Left forelimb (tissue), 1 donor: ENCODE measurements at places on chromosomes 6 and 20.

DNA sequence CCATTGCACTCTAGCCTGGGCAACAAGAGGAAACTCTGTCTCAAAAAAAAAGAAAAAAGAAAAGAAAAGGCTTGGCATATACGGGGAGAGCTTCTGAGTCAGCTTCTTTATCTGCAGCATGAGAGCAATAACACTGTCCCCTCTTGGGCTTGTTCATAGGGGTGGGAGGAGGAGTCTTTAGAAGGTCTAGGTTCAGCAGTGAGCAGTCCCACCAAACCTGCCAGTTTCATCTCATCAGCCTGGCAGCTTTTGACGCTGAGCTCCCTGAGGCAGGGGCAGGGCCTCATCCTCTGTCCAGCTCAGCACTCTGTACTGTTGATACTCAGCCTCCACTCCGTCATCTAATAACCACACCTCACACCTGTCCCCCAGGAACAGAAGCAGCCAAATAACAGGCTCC, 5.6 kb upstream of the C6orf132 start:
- DNase-seq, result no peak

DNA sequence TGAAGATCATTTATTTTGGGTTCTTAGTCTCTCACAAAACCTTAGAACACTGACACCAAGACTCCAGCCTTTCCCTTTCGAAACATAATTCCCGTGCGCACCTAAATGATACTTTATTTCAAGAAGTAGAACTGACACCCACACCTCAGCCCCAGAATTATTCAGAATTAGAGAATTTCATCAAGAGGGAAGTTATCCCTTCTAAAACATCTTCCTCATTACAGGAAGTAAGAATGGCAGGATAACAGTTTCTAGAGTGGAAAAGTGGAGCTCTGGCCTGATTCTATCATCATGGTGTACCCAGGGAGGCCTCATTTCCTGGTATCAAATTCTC, 1.4 kb upstream of the SRXN1 start:
- DNase-seq, result no peak

DNA sequence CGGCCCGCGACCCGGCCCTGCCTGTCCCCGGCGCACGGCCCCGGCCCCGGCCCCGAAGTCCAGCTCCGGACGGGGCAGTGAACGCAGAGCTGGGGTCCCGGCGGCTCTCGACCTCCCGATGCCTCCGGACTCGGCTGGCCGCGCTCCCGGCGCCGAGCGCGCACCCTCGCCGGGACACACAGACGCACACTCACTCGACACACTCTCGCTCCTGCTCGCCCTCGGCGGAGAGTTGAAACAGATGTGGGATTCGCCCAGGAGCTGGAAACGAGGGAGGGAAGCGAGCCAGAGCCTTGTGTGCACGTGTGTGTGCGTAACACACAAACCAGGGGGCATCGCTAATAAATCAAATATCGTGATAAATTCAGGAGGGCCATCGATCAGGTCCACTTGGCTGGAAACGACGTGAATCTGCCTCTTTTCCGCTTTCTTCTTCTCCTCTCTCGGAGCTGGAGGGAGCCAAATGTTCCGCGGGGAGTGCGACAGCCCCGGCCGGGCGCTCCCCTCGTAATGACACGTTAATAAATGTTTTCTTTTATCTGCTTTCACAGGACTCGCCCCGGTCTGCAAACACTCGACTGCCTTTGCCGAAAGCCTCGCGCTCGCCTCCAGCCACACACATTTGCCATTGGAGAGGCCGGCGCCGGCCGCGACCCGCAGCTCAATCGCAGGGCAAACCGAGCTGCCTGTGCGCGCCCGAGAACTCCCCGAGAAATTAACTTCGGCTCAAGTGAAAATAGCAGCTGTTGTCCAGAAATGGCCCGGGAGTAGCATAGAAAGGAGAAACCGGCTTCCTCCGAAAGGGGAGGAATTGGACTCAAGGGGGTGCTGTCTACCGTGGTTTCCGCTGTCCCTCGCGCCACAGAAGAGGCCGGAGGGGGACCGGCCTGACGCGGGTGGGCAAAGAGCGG, 828 bp upstream of the SULF2 start:
- DNase-seq, result peak; percentile 90

DNA sequence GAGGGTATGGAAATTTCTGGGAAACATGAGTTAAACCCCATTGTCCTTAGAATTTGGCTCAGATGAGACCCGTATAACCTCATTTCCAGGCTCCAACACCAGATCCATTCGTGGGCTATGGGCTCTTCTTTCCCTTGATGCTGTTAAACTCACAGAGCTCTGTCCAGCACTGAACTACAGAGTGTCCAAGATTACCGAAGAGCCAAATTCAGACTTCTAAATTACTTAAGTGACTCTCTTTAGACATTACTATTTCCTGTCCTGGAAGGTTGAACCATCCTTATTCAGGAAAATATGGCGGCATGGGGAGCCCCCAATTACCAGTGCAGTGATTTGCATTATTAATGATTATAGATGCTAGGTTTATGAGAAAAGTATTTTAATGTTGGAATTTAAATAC, 124.9 kb upstream of the EDN1 start:
- DNase-seq, result no peak

GRCh38 chr6:114342086-114342825, 567 bp downstream of the HS3ST5 start:
- DNase-seq, result peak; percentile 71

GRCh38 chr6:12289365-12289919, 719 bp upstream of the EDN1 start:
- no peak for DNase-seq

DNA sequence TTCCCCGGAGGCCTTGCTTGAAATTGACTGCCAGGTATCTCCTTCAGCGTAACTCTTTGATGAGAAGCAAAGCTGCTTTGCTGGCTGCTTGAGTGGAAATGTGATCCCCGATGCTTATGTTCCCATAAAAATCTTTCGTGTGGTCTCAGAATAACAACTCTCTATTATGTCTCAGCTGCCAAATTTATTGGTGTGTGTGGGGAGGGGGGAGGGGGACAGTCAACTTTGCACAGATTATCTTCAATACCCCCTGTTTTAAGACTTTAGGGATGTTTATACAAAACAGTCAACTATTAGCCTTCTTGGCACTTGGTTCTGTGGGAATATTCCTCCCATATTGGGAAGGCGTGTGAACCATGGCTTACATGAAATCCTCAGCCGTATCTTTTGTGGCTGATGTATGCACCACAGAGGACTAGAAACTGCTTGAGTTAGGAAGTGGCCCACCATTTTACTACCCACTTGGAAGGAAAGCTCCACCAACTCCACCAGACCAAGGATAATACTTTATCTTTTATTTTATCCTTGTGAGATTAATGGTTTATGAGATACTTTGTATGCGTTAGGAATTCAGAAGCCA, 101.5 kb upstream of the SLC24A3 start:
- no peak for DNase-seq

DNA sequence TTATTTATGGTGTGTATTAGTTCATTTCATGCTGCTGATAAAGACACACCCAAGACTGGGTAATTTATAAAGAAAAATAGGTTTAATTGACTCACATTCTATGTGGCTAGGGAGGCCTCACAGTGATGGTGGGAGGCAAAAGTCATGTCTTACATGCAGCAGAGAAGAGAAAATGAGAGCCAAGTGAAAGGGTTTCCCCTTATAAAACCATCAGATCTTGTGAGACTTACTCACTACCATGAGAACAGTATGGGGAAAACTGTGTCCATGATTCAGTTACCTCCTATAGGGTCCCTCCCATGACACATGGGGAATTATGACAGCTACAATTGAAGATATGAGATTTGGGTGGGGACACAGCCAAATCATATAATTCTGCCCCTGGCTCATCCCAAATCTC, 150.0 kb upstream of the AHI1 start:
- no peak for DNase-seq

GRCh38 chr6:113412589-113413357, 444.4 kb upstream of the MARCKS start:
- DNase-seq, result no peak

- no peak for DNase-seq
These were observed 328.4 kb upstream of the SOX4 start for GRCh38 chr6:21265034-21265729.

- no peak for DNase-seq
These were observed 195.0 kb upstream of the MAN1A1 start for GRCh38 chr6:119544325-119545175.

DNA sequence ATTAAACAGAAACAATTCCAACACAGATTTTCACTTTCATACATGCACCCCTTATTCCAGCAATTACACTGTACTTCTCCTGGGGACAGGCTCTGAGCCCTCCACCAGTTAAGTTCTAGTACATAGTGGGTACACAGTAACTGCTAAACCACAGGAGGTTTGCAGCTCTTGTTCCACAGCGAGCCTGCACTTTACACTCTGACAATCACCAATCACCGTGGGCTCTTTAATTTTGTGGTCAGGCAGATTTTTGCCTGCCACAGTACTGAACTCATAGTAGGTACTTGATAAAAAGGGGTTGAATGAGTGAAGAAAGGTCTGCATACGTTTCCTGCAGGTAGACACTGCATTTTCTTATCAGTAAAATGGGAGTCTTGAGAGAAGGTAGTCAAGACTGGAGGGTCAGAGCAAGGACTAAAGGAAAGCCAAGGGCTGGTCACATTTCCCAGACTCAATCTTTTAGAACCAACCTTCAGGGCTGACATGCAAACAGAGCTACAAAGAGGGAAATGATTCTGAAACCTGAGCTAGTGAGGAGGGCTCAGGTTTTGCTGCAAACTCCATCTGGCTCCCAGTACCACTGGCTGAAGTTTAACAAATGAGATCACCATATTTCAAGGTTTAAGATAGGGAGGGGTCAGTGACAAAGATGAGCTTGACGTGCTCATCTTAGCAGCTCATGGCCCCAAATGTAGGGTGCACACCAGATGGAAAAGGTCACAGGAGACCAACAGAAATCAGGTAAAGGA, 404.6 kb downstream of the BTBD9 start:
- DNase-seq, result no peak

GRCh38 chr6:119620846-119621555, 271.4 kb upstream of the MAN1A1 start:
- DNase-seq, result no peak

DNA sequence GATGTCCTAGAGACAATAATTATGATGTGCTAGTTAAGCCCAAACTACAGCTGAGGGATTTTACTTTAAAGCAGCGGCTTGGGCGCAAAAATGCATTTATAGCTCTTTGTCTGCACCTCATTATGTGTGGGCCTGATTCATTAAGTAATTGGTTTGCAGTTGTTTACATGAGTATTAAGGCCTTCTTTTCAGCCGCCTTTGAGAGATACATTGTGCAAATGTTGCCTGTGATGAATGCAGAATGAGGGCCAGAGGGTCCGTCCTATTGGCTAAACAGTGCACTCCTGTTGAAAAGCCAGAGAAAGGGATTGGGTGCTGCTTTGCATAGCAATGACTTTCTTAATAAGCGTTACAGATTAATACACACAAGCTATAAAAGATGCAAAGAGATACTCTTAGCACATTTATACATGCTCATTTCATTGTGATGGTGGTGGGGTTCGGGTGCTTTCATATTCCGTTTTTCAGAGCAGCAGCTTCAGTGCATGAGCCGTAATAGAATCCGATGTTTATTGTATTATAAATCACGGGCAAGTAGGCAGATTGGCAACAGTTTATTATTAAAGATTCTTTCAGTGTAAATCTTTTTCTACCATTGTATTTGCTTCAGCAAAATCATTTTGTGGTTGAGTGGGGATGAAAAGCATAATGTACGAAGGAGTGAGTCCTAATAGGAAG, 68.2 kb upstream of the XRN2 start:
- DNase-seq, result no peak

GRCh38 chr20:51955756-51956155, 153.4 kb upstream of the SALL4 start:
- DNase-seq, result no peak

DNA sequence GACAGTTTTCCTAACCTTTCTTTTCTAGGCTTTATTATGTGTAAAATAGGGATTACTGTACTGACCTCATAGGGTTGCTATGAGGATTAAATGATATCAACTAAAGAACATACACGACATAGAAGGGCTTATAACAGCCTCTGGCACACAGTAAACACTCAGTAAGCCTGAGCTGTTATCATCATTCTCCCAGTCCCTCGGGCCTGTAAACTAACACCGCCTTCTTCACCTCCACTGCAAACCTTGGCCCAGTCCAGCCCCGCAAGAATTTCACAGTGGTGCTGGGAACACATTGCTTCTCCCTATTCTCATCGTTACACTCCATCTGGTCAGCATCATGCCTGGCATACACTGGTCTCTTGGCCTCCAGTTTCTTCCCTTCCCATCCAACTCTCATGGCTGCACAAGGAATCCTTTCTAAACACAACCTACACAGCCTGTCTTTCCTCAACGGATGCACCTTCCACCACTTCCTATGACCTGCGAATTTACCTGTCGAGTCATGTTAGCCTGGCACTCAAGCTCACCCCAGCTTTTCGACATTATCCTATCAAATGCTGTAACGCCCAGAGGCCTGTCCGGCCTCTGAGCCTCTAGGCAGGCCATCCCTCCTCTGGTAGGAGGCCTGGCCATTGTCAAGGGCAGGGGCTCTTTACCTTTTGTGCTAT, 92.1 kb downstream of the FYN start:
- DNase-seq, result no peak

GRCh38 chr20:931401-931800, 15.3 kb upstream of the ANGPT4 start:
- DNase-seq, result no peak

- DNase-seq, result no peak
These were observed 17.5 kb downstream of the SPATS1 start for GRCh38 chr6:44359973-44360372.

DNA sequence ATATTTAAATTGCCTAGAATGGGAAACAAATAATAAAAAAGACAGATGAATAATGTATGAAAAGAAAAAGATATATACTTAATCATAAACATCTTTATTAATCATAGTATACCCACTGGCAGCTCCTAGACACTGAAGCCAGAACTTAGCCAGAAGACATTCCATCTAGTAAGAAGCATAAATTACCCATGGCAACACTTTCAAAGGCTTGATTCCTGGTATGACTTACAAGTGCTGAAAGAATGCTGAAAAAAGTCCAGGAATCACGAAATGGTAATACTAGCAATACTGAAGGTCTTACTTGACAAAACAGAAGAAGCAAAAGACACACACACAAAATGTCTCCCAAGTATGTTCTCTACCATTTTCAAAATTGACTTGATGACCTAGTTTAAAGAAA, 38.0 kb downstream of the RWDD2A start:
- no peak for DNase-seq

DNA sequence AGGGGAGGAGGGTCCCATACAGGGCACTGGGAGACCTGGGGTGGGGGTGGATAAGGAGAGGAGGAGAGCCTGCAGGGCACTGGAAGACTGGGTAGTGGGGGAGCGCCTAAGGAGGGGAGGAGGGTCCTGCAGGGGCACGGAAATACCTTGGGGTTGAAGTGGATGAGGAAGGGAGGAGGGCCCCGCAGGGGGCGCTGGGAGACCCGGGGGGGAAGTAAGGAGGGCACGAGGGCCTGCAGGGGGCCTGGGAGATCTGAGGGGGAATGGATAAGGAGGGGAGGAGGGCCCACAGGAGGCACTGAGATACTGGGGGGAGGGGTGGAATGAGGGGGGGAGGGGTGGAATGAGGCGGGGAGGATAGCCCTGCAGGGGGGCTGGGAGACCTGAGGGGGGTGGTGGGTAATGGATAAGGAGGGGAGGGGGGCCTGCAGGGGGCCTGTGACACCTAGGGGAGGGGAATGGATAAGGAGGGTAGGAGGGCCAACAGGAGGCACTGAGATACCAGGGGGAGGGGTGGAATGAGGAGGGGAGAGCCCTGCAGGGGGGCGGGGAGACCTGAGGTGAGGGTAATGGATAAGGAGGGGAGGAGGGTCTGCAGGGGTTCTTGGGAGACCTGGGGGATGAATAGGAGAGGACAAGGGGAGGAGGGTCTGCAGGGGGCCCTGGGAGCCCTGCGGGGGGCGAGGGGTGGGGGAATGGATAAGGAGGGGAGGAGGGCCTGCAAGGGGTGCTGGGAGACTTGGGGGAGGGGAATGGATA, 567 bp upstream of the CTCFL start:
- DNase-seq, result no peak
